ENCODE measurements at places on chromosomes 7 and 10. TPM values are rescaled to one million over a fixed set of nuclear protein-coding genes. Genes with fewer than 3 reads are reported as not detected.

GRCh38 chr10:86316274-86316835 lies 50.2 kb downstream of the GRID1 start:
- no peak for DNase-seq

- DNase-seq: no peak
Measured at GRCh38 chr10:28991333-28992270, 297.3 kb upstream of the LYZL1 start.

DNA sequence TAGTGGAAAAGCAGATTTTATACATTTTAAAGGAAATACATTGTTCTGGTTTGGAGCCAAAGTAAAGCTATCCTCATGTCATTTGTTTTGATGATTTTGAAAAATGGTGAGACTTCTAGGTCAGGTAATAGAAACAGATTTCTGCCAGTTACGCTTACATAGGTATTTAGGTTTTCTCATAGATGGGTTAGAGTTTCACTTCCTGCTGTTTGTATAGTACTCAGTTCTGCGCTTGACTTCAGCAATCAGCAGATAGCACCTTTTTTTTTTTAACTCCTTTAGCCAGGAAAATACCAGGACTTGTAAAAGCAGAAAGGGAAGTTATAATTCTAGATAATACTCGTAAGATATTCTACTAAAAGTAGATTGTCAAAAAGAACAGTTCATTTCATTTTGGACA lies 209.8 kb upstream of the POM121L12 start:
- no peak for DNase-seq

- DNase-seq: no peak
Measured at GRCh38 chr7:485188-486081, 34.2 kb downstream of the PDGFA start.

- DNase-seq: peak; percentile 74
Measured at GRCh38 chr10:27242951-27243551, 2.5 kb upstream of the ACBD5 start.

DNA sequence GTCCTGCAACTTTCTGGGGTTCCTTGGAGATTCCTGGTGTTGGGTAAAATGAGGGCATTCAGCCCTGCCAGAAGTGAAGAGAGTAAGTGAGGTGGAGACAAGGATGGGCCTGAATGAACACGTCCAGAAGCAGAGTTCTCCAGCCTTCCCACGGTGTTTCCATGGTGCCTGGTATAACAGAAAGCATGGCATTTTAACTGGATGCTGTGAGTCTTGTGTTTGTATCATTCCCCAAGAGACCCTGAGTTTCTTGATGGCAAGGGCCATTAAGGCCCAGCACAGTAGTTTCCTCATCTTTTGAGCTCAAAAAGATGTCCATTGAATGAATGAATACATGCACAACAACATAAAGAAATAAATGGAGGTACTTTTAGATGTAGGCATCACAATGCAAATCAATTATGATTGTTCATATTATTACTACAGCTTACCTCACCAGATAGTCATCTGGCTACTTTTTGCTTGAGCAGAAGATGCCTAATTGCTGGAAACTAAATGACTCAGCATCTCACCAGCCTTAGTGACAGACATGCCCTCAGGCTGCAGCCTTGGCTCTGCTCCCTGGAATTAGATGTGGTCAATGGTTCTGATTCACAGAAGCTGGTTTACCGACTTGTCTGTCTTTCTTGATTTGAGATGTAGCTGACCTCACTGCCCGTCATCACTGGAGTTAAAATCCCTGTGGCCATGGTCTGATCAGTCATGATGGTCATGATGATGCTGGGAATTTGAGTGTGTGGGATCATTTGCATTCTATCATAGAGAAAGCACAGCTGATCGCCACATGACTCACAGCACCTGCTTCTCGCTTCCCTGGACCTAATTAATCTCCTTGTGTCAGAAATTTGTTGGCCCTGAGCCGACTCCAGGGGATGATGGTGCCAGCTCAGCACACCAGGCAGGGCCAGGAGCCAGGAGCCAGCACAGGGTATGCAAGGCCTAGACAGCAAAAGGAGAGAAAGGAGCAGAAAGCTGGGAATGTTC lies 83.9 kb downstream of the CXCL12 start:
- DNase-seq: no peak

The PKD1L1 gene
- total RNA-seq: 0.18 TPM

GRCh38 chr10:112141292-112141691 lies 42.3 kb downstream of the GPAM start:
- no peak for DNase-seq

DNA sequence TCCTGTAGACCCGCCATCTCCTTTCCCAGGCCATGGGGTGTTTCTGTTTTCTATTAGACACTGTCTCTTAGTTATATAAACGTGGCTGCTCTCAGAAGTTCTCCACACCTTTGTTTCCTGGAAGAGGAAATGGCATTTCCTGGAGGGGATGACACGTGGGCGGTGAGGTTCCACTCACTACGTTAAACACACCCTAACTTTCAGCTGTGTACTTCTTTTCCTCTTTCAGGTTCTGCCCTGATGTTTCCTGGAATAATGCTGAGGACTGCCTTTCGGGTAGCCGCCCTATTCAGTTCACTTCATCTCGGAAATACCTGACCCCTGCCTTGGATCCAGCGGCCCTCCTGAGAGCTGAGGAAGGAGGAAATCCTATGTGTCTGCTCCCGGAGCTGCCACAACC lies 3.4 kb upstream of the PRKCQ start:
- peak; percentile 22 for DNase-seq

- no peak for DNase-seq
Measured at GRCh38 chr7:119556436-119556835, 716.5 kb upstream of the KCND2 start.

DNA sequence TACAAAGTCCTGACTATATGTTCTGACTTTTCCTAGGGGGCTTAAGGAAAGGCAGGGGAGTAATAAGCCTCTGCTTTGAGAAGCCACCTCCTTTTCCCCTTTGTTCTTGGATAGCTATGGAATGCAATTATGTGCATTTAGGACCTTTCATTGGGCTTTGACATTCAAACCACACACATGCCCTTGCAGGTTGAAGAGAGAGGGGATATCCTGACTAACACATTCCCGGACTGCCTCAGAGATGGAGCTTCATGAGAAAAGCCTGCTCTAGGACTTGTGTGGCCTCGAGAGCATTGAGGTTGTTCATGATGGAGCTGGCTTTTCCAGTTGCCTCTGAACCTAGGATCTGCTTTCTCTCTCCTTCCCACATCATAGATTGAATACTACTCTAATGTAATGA lies 694.5 kb downstream of the LRMDA start:
- no peak for DNase-seq

DNA sequence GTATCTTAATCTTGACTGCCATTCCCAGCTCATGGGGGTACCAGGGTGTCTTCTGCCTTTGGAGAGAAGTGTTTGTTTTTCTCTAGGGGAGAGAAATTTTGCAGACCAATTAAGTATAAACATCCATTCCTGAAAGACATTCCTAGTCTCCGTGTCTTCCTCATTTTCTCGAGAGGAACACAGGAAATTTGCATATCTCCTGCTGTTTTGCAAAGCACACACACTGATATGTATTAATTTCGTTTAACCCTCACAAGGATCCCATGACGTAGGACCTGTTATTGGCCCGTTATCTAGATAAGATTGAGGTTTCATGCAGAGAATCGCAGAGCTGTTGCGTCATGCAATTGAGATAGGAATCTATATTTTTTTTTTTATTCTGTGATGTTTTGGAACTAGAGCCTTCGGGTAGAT lies 944 bp downstream of the RHBDD2 start:
- DNase-seq: peak; percentile 23

DNA sequence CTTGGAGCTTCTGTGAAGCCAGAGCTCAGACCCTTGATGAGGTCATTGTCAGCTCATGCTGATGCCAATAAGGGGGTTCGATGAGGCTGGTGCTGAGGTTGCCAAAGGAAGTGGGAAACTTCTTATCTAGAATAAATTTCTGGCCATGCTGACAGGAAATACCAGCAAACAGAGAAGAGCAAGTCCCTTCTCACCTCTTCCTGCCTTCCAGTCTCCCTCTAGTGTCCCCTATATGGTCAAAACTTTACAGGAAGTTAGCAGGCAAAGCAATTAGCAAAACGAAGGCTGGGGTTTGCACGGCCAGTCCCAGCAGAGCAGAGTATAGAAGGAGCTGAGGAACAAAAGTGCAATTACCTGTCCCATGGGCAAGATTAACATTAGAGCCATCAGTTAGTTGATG lies 15.1 kb upstream of the NEUROG3 start:
- no peak for DNase-seq

DNA sequence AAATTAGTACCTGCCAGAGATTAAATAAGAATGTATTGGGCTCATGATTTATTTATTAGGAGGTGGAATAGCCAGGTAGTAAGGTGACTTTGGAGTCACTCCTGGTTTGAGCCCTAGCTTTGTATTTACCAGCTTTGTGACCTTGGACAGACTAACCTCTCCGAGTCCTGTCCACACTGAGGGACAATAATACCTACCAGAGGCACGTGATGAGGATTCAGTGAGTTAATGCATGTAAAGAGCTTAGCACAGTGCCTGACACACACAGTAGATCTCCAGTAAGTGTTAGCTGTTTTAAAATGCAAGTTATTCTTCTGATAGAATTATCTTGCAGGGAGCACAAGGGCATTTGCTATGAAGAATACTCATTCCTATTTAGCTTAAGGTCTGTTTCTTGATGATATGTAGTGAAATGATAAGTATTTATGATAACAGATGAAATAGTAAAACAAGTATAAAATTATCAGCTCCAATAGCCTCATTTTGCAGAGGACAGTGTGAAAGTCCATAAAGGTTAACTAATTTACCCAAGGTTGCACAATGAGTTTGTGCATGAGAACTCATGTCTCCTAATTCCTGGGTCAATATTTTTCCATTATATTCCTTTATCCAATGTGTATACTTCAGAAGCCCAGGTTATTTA lies 36.4 kb downstream of the RABGEF1 start:
- DNase-seq: no peak

DNA sequence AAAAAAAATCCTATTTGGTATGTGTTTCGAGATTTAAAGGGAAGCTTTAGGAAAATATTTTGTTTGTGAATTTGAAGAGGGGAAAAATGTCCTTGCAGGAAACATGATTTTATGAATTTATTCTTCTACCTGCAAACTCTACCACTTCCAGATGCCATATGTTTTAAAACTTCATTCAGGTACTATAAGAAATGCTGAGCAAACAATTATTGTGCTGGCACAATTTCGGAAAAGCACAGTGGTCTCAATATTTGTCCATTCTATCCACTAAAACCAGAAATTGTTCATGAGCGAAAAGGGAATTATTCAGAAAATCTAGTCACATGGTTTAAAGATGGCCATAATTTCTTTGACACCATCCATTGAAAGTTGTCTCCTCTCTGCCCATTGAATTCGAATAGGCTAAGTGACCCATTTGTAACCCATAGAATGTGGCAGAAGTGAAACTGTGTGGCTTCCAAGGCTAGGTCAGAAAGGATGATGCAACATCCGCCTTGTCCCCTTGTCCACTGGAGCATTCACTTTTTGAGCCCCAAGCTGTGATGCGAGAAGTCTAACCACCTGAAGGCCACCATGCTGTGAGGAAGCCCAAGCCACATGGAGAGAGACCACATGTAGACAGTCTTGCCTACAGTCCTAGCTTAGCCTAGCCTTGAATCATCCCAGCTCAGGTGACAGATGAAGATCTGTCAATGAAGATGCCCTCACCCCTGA lies 189.8 kb upstream of the PRKCQ start:
- DNase-seq: no peak

GRCh38 chr10:30765022-30765615 lies 135.6 kb upstream of the LYZL2 start:
- DNase-seq: no peak

DNA sequence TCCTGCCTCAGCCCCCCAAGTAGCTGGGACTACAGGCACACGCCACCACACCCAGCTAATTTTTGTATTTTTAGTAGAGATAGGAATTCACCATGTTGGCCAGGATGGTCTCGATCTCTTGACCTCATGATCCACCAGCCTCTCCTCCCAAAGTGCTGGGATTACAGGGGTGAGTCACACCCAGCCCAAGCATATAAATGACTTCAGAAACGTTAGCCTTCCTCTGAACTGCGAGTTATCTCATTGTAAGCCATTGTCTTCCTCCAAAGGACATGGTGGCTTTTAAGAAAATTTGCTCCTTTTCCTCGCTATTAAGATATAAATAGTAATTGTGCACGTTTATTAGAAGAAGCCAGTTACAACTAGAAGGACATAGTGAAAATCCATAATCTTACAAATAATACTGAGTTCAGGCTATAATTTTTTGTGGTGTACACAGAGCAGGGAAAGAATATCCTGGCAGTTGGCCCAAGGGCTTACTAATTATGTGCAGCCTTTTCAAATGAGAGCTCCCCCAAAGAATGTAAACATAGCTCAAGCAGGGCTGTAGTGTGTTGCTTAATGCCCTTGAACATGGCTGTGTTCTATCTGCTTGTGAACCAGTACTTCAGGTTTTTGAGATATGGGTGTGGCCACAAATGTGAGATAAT lies 495.8 kb downstream of the PARD3 start:
- DNase-seq: no peak

DNA sequence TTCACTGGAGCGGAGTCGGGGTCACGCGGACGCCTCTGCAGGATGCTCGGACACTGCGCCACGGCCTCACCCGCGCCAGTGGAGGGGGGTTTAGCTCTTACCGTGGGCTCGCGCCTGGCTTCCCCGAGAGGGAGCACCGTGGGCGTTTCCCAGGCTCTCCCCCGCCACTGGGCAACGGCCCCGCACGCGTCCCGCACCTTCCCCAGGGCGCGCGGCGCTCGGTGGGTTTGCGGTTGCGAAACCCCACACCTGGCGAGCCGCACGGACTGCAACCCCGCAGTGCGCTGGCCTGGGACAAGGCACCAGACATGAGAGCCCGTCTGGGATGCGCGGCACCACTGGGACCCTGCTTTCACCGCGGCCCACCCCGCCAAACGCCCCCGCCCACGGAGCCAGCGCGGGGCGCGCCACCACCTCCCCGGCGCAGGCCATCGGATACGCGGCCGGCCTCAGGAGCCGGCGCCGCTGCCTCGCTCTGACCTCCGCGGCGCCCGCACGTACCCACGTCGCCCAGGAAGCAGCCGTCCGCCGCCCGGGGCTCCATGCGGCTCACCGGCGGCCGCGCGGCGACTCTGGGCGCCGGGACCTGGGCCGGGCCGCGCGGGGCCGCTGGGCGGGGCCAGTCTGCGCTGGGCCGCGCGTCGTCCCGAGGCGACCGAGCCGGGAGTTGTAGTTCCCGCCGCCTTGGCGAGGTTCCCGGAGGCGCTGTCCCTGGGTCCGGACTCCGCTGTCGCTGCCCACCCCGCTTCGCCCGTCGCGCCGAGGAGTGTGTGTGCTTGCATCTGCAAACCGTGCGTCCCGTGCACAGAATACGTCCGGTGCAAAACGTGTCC lies at the start of gene ASB13:
Gene ASB13 (minus strand): TSS at position 588 of the 833 bp plus-strand sequence. CDS start 44 bp downstream, at position 544.
- DNase-seq: peak; percentile 18

The PRKG1 gene
- not detected for total RNA-seq

GRCh38 chr10:63711867-63712716 lies 190.9 kb downstream of the REEP3 start:
- DNase-seq: no peak

- DNase-seq: no peak
Measured at GRCh38 chr10:44853148-44853734, 57.9 kb upstream of the TMEM72 start.
